ENCODE measurements at places on chromosomes 2 and 18. TPM values are rescaled to one million over a fixed set of nuclear protein-coding genes. Genes with fewer than 3 reads are reported as not detected.

CCDC148 gene
- 3.7 TPM for total RNA-seq

DNA sequence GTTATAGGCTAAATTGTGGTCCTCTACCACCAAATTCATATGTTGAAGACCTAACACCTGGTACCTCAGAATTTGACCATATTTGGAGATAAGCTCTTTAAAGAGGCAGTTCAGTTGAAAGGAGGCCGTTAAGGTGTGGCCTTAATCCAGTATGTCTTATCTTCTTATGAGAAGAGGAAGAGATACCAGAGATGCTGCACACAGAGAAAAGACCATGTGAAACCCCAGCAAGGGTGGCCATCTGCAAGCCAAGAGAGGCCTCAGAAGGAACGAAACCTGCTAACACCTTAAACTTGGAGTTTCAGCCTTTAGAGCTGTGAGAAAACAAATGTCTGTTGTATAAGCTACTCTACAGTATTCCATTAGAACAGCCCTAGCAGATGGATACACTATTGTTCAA, 528.1 kb upstream of the DCC start:
- DNase-seq, result no peak

GRCh38 chr2:115075800-115076199, 633.4 kb downstream of the DPP10 start:
- no peak for DNase-seq

- DNase-seq, result no peak
Observed at GRCh38 chr2:11406958-11407381, 59.0 kb downstream of the E2F6 start.

Measured in esophagus muscularis mucosa (tissue), 4 donors.